ENCODE measurements at places on chromosomes 6 and 20.
A peak's percentile ranks its signal among the peaks of the same experiment; 100 is the strongest.

GRCh38 chr20:33635341-33635740, 26.8 kb upstream of the C20orf144 start:
- DNase-seq = no peak

GRCh38 chr20:49313283-49313682, 35.4 kb upstream of the ZNFX1 start:
- no peak for DNase-seq

- no peak for DNase-seq
Observed at GRCh38 chr20:19806806-19807190, 48.7 kb downstream of the RIN2 start.

GRCh38 chr6:35731414-35731735, 5.5 kb upstream of the ARMC12 start:
- peak; percentile 97 for DNase-seq

GRCh38 chr6:40755046-40755681, 168.0 kb upstream of the LRFN2 start:
- no peak for DNase-seq

- DNase-seq = peak; percentile 51
Observed at GRCh38 chr20:60137657-60138245, 179.5 kb downstream of the CDH26 start.

GRCh38 chr6:12241493-12242175, 48.5 kb upstream of the EDN1 start:
- no peak for DNase-seq

- DNase-seq = no peak
Observed at GRCh38 chr6:56714273-56714672, 71.6 kb upstream of the DST start.

DNA sequence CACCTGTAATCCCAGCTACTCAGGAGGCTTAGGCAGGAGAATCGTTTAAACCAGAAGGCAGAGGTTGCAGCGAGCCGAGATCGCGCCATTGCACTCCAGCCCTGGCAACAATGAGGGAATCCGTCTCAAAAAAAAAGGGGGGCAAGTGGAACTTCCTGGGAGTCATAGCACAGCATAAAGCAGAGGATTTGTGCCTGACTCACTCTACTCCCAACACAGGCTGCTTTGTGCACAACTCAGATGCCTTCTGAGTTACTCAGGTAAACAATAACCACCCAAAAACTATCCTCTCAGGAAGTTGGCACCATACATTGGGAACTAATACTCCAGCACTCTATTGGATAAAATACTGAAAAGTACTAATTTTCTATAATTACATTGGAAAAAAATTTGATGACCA, 2.5 kb upstream of the TMEM244 start:
- no peak for DNase-seq

GRCh38 chr6:98847779-98848538, 13.6 kb downstream of the POU3F2 start:
- DNase-seq = no peak

- DNase-seq = no peak
Observed at GRCh38 chr6:19536838-19537237, 300.3 kb upstream of the ID4 start.

DNA sequence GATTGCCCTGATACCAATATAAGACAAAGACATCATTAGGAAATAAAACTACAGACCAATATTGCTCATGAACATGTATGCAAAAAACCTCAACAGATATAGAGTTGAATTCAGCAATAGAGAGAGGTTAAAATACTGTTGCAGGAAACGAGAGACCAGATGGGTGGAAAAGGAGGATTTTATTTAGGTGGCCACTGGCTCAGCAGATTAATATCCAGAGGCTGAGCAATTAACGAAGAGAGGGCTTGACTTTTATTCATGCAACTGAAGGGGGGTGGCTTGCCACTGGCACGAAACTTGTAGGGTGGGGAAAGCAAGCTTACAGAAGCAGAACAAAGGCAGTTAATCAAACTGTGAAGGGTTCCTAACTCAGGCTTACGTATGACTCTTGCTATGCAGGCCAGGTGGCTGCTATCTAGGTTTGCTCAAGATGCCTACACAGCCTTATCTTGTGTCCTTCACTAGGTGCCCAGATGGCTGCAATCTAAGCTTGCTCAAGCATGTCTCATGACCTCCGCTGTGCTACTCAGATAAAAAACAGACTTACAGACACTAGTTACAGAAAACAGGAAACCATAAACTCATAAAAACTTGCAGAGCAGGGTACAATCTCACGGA, 126.4 kb downstream of the MMUT start:
- DNase-seq = no peak

DNA sequence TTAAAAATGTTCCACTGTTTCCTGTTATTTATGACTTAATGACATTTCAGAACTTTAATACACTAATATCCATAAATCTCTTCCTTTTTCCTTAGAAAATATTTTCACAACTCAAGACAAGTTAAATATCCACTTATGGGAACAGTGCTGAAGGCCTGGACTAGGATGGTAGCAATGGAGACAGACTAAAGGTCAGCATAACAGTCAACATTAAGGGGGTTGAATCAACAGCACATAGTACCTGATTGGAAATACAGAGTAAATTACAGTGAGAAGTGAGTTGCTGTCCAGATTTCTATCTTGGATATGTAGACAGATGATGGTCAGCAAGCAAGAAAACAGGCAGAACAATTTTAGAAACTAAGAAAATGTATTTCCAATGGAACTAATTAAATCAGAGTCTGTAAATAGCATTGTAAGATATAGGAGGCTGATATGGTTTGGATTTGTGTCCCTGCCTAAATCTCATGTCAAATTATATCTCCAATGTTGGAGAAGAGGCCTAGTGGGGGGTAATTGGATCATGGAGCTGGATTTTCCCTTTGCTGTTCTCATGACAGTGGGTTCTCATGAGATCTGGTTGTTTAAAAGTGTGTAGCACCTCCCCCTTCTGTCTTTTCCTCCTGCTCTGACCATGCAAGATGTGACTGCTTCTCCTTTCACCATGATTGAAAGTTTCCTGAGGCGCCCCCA, 682.7 kb downstream of the MAFB start:
- DNase-seq = no peak

DNA sequence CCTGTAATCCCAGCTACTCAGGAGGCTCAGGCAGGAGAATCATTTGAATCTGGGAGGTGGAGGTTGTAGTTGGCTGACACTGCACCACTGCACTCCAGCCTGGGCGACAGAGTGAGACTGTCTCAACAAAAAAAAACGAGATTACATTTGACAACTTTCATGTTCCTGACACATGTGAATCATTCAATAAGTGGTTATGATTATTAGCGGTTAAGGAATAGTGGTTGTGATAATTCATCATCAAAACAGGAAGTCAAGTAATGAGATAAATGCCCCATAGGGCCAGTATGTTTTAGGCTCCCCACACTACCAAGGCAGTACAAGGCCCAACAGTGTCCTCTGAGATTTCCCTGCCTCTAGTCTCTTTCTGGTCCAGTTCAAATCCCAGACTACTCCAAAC, 2.5 kb downstream of the HDDC2 start:
- no peak for DNase-seq

DNA sequence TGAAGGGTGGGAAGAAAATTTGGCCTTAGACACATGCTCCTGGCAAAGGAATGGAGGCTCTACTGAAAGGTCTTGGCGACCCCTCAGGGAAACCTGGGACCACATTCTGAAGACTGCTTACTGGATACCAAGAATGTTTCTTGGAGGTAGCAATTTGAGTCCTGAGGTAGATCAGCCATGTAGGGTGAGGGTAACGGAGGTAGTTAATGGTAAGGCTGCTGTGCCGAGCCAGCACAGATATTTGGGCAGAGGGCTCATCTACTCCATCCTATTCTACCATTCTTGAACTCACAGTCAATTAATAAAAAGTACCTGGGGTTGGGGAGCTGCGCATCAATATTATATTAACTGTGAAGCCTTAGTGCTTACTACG, 401 bp upstream of the PHF3 start:
- no peak for DNase-seq

GRCh38 chr20:35718972-35719635, 19.9 kb downstream of the ROMO1 start:
- DNase-seq = no peak

DNA sequence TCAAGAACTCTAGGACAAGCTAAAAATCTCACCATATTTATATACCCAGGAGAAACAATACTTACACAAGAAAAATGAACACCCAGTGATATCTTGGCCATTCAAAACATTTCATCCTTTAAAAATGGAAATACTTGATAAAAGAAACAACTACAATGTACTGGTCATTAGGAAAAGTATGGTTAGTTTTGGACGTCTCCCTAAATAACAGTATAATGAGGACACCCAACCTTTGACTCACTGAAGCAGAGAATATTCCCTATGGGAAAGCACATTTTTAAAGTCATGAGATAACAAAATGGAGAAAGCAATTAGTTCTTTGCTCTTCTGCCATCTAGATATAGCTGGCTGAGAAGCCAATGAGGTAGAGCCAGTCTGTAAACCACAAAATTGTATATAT, 164.4 kb downstream of the TBX18 start:
- DNase-seq = no peak

DNA sequence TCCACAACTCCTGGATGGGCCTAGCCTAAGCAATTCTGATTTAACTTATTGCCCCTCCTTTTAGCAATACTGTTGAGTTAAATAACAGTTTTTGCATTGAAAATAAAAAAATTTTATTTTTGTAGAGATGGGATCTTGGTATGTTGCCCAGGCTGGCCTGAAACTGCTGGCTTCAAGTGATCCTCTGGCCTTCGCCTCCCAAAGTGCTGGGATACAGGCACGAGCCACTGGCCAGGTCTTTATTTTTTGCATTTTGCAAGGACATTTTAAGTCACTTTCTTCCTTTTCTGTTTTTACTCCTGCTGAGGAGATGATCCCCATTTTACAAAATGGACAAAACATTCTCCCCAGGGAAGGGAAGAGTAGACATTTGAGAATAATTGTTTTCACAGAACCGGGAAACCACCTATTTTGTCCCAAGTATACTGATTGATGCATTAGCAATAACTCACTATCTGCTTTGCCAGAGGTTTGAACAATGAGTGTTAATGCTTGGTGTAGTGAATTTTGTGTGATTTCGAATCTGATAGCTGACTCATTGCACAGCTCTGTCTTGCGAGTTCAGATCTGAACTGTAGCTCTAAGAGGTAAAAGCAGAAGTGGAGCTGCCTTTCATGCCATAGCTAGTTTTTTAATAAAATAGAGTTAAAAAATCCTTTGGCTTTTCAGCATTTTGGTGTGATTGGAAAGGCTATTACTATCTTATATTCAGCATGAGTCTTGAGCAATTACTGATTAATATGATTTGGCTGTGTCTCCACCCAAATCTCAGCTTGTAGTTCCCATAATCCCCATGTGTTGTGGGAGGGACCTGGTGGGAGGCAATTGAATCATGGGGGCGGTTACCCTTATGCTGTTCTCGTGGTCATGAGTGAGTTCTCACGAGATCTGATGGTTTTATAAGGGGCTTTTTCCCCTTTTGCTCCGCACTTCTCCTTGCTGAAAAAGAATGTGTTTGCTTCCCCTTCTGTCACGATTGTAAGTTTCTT, 20.9 kb downstream of the IGF2R start:
- DNase-seq = no peak

DNA sequence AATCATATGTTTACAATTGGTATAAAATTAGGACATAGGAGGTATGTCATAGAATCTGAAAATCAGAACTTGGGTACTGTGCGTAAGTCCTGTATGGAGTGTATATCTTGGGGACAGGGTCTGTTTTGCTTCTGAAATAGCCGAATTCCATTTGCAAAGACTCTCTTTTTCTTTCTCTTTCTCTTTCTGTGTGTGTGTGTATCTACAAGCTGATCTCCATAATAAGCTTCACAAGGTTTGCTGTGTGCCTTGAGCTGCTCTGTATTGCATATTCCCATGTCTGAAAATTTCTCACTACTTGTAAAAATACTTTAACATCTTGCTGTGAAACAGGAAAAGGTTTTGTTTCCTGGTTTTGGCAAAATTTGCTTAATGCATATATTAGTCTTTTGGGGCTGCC, 29.5 kb downstream of the STX11 start:
- DNase-seq = no peak

GRCh38 chr6:8182902-8183665, 80.7 kb upstream of the EEF1E1 start:
- no peak for DNase-seq

DNA sequence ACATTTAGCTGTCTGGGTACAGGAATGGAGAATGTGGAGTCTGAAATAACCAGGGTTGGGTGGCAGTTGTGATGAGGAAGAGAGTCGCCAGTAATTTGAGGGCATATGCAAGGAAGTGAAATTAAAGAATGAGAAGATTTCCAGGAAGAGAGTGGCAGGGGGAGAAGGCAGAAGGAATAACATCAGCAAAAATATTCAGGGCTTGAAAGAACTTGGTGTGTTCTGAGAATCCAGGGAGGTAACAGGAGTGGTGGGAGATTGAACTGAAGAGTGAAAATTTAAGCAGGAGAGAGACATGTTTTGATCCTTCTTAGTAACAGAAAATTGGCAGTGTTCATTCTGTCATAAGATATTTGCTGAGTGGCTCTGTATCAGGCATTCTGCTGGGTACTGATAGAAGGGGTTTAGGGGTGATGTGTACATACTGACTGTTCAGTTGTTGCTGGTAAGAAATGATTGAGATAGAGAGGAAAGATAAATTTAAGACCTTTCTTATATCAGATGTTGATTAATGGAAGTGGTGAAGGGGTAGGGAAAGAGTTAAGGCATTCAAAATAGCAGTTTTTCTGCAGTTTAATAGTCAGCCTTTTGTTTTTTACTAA, 54.7 kb downstream of the PHF20 start:
- no peak for DNase-seq

All from activated CD4-positive, alpha-beta T cell treated with anti-CD3 and anti-CD28 coated beads, Interleukin-2, amount 50 U/mL, for 48 hours (primary cell).